ENCODE measurements at places on chromosomes 3 and 15.

DNA sequence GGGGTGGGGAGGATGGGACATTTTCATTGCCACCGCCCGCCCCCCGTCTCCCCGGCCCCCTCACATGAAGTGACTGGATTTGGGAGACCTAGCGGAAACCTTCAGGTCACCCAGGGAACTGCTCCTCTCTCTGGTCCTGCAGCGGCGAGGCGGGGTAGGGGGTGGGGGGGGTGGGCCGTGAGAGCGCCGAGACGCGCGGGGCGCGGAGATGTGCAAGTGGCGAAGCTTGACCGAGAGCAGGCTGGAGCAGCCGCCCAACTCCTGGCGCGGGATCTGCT is 712 bp upstream of the MME start:
- no peak for DNase-seq

GRCh38 chr3:32041316-32041715 is 59.8 kb downstream of the ZNF860 start:
- DNase-seq = no peak

GRCh38 chr15:39589193-39589814 is 8.4 kb downstream of the THBS1 start:
- no peak for DNase-seq

- no peak for DNase-seq
Measured at GRCh38 chr3:49616061-49616460, 58.1 kb upstream of the APEH start.

GRCh38 chr3:70800951-70801350 is 488.5 kb upstream of the MDFIC2 start:
- no peak for DNase-seq

DNA sequence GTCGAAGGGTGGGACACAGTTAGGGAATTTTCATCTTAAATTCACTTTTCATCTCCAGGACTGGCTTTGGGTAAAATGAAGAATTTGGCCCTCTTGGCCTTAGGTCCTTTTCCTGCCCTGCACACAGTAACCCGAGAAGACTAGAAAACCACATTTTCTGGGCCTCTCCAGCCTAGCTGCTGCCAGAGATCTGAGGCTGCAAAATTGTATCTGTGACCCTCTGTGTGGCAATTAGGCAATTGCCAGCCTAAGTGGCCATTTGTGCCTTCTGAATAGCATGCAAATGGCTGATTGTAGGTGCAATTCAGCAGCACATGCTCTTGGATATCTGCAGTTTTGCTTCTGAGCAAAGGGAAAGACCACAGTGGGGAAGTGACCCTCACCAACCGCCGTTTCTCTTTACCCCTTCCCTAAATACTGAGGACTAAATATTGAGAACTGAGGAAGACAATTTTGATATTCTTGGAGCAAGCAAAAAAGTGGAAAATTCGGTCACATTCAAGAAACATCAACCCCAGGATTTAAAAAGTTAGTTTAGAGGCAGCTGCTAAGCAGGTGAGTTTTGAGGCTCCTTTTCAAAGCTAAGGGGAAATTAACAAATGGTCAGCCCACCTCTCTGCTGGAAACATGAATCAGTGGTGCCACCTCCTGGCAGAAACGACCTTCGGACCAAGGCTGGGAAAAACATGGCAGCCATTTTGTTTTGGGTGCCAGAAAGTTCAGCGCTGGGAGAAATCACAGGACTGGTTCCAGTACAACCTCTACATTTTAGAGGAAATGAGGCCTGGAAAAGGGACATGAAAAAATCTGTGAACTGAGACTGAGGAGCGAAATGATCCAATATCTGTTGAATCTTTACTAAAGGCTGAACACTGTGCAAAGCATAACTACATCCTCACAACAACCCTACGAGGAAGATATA is 56.6 kb upstream of the PRTG start:
- peak; percentile 35 for DNase-seq

DNA sequence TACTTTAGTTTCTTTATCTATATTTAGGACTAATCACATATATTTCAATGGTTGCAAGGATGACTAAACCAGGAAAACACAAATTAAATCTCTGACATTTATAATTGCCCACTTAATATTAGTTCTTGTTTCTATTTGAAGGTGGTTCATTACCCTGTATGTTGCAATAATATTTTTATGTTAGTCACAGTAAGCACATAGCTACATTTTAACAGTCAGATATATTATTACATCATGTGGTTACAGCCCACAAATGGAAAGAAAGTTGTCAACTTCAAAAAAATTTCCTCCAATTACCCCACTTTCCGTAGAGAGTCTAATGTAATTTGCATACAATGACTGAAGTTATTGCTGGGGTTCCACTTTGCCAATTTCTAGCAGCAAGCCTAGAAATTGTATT is 114.6 kb downstream of the TUSC7 start:
- DNase-seq = no peak

DNA sequence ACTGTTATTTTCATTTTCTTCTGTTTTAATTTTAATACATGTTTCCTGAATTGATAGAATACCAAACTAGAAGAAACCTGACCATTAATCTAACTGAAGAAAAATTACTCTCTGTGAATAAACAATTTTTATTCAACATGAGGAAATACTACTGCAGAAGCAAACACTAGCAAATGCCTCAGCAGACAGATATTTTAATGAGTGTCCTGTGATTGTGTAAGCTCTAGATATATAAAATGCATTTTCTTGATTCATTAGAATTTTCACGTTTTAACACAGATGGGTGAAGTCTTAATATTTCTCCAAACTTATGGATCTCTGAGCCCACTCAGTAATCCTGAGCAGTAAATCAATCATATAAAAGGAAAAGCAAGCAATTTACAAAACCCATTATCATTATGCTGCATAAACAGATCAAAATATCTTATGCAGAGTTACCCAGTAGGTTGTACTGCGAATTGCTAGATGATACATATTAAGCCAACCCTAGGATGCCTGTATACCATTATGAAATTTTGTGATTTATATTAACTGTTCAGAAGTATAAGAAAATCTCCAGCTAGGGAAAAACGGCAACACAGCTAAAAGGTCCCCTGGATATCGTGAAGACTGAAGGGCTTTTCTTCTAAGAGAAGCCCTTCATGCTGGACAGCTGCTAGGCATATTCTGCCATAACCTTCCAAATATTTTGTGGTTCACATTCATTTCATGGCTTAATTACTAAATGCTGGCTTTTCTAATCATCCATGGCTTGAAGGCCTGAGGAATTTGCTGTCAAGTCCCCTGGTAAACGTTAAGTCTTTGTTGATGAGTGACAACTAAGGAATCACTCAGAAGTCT is 157.7 kb upstream of the TGFBR2 start:
- DNase-seq = no peak

DNA sequence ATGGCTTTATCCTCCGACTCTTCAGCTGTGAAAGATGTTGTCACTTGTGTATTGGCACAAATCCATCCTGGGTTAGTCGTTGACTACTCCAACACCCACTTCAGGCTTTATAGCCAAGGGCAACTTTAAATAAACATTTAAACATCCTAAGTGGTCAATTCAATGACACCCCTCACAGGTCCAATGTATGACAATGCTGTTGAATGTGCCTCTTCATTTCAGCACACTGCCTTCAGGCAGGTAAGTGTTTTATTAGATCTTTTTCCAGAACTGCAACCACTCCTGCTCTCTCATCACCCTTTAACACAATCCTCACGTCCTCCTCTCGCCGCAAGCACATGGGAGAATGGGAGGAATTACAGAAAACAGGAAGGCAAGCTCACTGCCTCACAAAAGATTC is 30.3 kb downstream of the IL12A start:
- no peak for DNase-seq

DNA sequence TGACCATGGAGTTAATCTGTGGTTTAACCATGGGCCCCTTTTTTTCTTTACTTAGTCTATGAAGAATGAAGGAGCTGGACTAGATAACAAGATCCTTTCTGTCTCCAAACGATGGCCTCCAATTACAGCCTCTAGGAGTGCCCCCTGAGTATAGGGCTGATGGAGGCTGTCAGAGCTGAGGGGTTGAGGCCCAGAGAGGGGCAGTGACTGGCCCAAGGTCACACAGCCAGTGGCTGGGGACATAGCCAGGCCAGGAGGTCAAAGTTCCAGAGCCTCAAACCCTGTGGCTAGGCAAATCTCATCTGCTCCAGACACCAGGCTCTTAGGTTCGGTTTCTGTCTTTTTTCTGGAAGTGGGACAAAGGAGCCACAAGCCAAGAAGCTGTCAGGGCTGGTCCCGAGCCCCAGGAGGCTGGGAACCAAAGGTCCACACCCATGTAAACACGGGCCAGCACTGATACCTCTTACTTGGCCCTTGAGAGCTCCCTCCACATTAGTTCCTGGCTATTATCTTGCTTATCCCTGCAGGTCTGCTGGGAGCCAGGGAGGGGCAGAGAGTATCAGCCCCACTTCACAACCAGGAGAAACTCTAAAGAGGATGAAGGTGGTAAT is 10.3 kb downstream of the RHOV start:
- no peak for DNase-seq

DNA sequence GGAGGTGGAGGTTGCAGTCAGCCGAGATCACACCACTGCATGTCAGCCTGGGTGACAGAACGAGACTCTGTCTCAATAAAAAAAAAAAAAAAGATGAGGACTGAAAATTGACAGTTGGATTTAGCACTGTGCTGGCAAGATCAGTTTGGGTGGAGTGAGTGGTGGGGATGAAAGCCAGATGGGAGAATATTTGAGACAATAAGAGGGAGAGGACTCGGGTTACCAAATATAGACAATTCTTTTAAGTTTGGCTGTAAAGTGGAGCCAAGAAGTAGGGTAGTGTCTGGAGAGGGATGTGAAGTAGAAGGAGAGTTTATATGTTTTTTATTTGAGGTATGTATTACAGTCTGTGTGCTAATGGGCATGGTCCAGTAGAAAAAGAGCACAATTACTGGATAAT is 20.4 kb downstream of the TMOD3 start:
- DNase-seq = no peak

- no peak for DNase-seq
Measured at GRCh38 chr3:78174821-78175220, 1134.9 kb downstream of the ROBO2 start.

- no peak for DNase-seq
Measured at GRCh38 chr15:33778852-33779251, 189.4 kb upstream of the CHRM5 start.

GRCh38 chr3:192092388-192093005 is 631.5 kb downstream of the PYDC2 start:
- no peak for DNase-seq

DNA sequence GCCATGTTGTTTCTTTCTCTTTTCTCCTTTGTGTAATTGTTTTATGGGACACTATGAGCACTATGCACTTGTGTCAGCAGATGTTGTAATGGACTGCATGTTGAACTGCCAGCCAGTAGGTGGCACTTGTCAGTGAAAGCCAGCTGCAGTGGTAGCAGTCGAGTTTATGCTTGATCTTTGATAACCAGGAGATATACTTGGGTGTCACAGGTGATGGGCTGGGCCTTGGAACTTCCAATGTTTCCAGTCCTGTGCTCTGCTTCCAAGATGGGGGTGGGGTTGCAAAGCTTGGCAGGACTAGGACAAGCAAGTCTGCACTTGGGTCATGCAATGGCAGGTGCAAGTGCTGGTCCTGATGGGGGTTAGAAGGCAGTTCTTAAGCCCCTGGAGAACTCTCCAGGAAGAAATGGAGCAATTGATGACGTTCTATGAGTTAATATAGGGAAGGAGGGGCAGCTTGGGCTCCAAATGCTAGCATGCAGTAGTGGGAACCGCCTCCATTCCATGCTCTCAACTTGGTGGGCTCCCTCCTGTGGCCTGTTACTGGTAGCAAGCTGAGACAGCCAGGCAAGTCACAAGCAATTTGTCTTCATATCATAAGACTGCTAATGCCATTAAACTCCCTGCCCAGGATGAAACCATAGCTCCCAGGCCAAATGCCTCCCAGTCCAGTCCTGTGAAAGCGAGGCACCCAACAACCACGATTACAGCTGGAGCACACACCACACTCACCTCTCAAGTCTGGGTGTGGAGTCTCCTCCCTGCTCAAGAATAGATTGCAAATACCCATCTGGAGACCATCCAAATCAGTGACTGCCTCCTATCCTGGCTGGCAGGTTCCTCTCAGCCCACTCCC is 287.2 kb downstream of the CGGBP1 start:
- peak; percentile 43 for DNase-seq

- DNase-seq = no peak
Measured at GRCh38 chr3:9676785-9677184, 26.8 kb upstream of the CPNE9 start.

- peak; percentile 35 for DNase-seq
Measured at GRCh38 chr3:86563400-86563970, 427.5 kb downstream of the VGLL3 start.

- no peak for DNase-seq
Measured at GRCh38 chr3:194303749-194304148, 47.4 kb downstream of the CPN2 start.

DNA sequence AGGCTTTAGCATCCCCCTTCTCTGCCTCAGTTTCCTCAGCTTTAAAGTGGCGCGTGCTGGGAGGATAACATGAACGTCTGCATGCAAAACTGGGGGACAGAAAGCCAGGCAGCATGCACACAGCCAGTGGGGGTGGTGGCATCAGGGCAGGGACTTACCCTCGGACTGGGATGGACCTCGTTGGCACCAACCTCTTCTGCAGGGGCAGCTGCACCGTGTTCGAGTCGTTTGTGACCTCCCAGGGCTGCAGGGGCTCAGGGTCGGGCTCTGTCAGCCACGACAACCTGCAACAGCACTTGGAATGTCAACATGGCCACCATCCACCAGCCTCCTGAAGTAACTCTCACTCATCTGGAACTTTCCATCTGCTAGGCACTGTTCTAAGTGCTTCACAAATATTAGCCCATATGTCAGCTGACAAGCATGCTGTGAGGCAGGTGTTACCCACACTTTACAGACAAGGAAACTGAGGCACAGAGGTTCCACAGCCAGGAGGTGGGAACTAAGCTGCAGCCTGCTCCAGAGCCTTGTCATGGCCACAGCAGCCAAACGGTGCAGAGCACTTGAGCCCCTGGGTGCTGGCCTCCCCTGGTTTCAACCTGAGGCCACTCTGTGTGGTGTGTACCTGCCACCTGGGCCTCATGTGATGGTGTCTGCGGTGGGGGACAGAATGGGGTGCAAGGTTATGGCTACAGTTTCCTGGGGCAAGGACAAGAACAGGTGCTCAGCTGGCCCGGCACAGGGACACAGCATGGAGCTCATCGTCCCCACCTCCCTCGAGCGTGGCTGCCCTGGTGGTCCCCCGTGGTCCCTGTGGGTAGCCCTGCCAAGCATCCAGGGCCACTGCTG is 6.7 kb downstream of the C3orf22 start:
- DNase-seq = no peak

DNA sequence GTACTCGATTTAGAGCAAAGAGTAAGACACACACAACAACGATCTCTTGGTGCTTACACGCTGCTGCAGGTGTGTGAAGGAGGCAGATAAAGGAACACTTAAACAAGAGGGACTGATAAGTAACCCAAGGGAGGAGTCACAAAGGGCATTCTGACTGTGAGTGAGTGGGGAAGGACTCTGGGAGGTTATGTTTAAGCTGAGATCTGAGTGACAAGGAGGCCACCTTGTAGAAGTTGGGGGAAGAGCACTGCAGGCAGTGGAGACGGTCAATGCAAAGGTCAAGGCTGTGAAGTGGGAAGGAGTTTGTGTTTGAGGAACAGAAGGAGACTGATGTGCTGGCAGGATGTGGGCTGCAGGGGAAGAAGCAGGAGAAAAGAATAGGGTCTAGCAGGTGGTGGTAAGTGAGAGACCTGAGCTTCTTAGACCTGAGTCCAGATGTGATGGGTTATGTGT is 63.1 kb downstream of the LPP start:
- DNase-seq = no peak

- DNase-seq = no peak
Measured at GRCh38 chr3:170711786-170712185, 125.9 kb upstream of the SLC7A14 start.
